Ovary (tissue), 10 donors: ENCODE measurements at places on chromosomes 11 and 22. TPM values are rescaled to one million over a fixed set of nuclear protein-coding genes. Genes with fewer than 3 reads are reported as not detected.

DNA sequence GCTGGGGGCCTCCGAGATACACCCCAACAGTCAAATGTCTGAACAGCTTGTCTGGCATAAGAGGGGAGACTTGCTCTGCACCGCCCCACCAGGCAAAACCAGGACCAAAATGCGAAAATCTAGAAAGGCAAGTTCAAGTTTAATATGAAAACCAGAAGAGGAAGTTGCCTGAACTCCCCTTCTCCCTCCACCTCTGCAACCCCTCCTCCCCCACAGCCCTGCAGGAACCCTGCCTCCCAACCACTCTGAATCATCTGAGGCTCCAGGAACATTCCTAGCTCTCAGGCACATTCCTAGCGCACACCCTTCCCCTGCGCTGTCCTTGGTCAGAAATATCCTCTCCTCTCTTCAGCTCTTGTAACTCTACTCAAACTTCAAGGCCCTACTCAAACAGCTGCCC lies 36.7 kb downstream of the ISX start:
- DNase-seq, result no peak

Gene OR8B3
- total RNA-seq, result not detected

Gene NDUFS8
- total RNA-seq, result 95.6 TPM

DNA sequence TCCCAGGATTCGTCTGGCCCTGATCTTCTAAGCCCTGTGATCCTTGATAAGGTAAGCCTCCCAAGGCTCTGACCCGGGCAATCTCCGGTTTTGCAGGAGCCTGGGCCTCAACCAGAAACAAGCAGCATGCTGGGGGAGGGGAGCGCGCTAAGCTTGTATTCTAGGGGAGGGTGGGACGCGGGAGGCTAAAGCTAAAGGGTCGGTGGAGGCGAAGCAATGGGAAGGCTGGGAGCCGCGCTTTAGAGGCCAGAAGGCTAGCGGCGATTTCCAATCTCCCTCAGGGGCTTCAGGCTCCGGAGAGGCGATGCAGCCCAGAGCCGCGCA lies 753 bp downstream of the PTPN5 start:
- no peak for DNase-seq

DNA sequence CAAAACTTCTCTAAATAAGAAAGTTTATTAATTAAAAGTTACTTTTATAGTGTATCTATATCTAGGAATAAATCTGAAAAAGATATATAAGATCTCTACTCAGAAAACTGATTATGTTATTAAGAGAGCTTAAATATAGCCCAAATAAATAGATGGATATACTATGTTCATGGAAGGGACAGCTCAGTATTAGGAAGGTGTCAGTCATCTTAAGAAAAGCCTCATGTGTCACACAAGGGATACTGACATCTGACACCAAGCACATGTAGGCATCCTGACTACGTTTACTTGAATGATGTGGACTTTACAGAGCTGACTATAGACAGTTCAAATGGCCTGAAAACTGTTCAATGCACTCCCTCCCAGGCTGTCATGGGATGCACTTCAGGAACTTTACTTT lies 19.3 kb downstream of the PPARA start:
- no peak for DNase-seq

GRCh38 chr11:33094157-33094556 lies 54.8 kb downstream of the TCP11L1 start:
- no peak for DNase-seq

GRCh38 chr11:130181295-130182272 lies 22.0 kb downstream of the ST14 start:
- DNase-seq, result no peak

DNA sequence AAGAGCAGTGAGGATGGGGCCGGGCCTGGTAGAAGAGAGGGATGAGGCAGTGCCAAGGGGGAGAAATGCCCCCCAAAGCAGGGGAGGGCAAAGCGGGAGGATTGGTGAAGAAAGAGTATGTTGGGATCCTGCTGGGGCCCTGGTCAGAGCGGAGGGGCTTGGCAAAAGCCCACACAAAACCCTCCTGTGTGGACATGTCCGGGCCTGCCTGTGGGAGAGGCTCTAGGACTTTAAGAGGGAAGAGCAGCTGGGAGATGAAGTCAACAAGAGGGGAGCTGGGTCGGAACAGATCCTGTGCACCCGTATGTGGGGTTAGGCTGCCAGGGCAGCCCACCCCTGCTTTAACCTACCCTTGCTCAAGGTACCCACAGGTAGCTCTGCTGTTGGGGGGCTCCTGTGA lies 25.8 kb downstream of the ART5 start:
- no peak for DNase-seq

Gene SLC25A18
- total RNA-seq, result 0.41 TPM

Gene KCNJ1
- total RNA-seq, result not detected

- no peak for DNase-seq
These were observed 12.1 kb downstream of the TSPAN4 start for GRCh38 chr11:854601-855329.

Gene ROBO4
- 6.0 TPM for total RNA-seq

- DNase-seq, result no peak
These were observed 41.9 kb downstream of the CERK start for GRCh38 chr22:46696229-46696518.

Gene GAB4
- not detected for total RNA-seq

DNA sequence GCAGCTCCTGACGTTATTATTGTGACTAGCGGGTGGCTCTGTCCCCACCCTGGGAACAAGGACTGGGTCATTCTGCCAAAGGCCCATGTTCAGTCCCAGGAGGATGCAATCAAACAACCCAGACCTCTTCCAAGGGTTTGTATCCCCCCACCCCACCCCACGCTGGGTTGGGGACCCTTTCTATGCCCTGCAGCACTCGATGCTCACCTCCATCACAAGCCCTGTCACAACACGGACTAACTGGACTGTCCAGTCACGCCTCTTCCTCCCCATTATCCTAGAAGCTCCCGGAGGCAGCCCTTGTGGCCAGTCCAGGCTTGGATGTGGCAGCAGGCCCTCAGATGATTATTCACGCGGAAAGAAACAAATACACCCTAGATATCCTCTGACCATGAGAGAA lies 3.7 kb downstream of the SHANK2 start:
- no peak for DNase-seq

Gene KRTAP5-10
- 0.18 TPM for total RNA-seq

DNA sequence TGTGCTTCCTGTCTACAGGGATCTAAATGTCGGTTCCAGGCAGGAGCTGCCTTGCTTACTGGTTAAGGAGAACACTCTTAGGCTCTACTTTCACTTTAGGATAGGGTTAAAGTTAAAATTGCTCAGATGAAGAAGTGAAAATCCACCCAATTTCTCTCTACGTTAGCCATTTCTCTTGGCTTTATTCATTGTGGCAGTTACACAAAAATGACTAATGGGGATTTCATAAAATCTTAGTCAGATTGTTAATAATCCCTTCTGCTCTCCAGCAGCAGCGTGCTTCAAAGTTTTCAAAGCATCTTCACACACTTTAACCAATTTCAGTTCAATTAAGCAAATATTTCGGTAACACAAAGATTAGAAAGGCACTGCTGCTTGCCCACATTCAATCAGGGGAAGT lies 58.4 kb upstream of the RCN1 start:
- DNase-seq, result no peak

DNA sequence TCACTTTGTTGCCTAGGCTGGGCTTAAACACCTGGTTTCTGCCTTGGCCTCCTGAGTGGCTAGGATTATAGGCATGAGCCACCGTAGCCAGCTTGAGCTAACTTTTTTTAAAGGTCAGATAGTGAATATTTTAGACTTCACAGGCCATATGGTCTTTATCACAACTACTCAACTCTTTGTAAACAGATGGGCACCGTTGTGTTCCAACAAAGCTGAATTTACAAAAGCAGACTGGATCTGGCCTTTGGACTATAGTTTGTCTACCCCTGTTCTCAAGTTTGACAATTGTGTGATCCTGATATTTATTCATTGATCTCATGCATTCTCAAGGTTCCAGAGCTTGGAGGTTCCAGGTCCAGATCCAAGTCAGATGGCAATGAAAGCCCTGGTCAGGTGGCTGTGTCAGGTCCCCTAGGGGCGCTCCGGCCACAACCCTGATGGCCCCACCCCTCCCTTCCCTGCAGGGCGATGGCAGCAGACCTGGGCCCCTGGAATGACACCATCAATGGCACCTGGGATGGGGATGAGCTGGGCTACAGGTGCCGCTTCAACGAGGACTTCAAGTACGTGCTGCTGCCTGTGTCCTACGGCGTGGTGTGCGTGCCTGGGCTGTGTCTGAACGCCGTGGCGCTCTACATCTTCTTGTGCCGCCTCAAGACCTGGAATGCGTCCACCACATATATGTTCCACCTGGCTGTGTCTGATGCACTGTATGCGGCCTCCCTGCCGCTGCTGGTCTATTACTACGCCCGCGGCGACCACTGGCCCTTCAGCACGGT lies 15.8 kb downstream of the P2RY2 start:
- no peak for DNase-seq

Gene METTL15
- total RNA-seq, result 13.0 TPM

Gene ANO9
- total RNA-seq, result 0.15 TPM

DNA sequence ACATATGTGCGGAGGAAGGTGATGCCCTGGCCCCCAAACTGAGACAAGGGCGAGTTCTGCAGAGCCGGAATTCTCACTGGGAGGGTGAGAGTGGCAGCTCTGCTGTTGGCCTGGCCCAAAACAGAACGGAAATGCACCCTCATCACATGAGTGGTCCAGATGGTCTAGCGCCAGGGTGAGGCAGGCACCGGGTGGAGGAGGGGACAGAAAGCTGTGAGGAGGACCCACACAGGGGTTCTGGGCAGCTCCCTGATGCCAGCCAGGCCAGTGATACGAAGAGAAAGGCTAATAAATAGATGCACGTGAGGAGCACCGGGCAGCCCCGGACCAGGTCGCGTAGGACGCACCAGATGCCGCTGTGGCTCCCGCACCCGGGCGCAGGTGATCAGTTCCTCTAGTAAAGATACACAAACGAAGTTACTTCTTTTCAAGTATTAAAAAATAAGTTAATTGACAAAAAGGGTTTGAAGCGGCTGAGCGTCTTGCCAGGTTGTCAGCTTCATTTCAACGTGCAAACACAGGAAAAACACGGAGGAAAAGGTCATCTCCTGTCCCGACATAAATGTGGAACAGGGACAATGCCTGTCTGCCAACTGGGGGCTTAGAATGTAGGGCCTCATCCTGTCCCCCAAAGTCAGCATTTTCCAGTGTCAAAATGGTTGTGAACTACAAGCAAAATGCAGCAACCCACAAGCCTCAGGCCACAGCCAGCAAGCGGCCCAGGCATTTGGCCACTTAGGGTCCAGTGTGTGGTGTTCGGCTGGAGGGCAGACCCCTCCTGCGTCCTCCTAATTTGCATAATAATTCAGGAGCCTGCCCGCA lies 15.3 kb upstream of the BID start:
- DNase-seq, result no peak

Gene MICAL2
- total RNA-seq, result 17.6 TPM

- DNase-seq, result no peak
These were observed 163.8 kb downstream of the CHST1 start for GRCh38 chr11:45501392-45502225.

- no peak for DNase-seq
These were observed 34.2 kb downstream of the MACROD1 start for GRCh38 chr11:64131683-64132190.

- no peak for DNase-seq
These were observed 569.0 kb downstream of the CNTN5 start for GRCh38 chr11:99589771-99590170.

Gene MRGPRX3
- total RNA-seq, result not detected

Gene LARGE2
- total RNA-seq, result 1.4 TPM
